ENCODE measurements at places on chromosomes 3 and 15.

DNA sequence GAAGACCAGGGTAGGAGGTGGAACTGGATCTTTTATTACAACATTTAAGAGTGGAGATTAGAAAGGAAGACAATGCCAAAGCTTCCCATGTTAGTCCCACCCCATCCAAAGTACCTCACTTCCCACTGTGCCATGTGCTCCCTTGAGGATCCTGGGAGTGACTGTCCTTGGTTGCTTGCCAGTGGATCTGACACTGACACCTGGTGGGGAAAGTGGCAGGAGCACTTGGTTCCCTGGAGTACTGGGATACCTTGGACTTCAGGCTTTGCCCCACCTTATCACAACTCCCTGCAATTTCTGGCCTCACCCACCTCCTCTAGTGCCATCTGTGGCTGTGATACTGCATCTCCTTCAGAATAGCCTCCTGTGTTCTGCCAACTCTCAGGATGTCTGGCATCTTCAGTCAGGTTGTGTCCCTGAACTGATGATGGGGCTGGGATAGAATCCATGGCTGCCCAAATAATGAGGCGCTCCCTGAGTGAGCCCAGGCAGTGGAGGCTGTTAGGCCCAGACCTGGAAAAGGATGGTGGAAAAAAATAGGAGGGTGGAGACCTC, 1.3 kb downstream of the ELL3 start:
- DNase-seq = no peak

DNA sequence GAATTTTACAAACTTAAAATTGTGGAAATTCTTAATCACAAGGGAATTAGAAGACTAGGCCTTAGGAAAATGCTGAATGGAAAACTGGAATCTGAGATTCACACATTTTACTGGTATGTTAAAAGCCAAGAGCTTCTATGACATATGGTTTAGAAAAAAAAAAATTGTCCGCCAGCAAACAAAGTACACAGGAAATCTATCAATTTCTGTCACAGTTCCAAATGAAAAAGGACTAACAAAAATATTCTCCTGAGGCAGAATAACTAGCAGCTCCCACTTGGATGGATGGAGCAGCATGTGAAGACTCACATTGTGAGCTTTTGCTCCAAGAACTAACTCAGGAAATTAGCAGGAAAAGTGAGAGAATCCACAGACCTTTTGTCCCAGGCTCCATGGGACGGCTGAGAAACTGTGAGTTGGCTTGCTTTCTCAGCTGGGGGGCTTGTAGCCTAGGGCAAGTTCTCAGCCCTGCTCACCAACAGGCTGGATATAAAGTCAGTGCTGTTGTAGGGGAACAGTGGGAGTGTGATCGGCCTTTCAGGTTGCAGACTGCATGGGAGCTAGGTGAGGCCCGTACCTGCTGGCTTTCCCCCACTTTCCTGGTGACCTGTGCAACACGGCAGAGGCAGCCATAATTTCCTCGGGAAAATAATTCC, 731.1 kb upstream of the SGO1 start:
- DNase-seq = no peak

- DNase-seq = no peak
Measured at GRCh38 chr3:32113566-32113965, 7.1 kb downstream of the GPD1L start.

DNA sequence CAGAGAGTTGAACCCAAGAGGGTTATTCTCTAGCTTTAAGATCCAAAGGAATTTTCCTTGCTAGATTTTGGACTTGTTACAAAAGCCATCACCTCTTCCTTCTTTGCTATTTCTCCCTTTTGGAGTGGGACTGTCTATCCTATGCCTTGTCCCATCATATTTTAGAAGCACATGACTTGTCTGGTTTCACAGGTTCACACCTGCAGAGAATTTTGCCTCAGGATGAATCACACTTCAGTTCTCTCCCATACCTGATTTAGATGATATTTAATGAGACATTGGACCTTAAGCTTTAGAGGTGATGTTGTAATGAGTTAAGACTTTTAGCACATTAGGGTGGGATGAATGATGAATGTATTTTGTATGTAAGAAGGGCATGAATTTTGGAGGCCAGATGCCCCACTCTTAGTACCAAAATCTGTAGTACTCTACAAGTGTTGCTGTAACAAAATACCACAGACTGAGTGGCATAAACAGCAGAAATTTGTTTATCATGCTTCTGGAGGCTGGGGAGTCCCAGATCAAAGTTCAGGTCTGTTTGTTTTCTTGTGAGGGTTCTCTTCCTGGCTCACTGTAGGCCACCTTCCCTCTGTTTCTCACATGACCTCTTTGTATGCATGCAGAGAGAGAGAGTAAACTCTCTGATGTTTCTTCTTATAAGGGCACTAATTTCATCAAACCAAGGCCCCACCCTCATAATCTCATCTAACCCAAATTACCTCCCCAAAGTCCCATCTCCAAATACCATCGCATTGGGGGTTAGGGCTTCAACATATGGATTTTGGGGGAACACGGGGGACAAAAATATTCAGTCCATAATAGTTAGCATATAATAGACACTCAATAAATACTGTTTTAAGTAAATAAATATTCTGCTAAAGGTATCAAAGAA, 10.0 kb downstream of the LNP1 start:
- no peak for DNase-seq

DNA sequence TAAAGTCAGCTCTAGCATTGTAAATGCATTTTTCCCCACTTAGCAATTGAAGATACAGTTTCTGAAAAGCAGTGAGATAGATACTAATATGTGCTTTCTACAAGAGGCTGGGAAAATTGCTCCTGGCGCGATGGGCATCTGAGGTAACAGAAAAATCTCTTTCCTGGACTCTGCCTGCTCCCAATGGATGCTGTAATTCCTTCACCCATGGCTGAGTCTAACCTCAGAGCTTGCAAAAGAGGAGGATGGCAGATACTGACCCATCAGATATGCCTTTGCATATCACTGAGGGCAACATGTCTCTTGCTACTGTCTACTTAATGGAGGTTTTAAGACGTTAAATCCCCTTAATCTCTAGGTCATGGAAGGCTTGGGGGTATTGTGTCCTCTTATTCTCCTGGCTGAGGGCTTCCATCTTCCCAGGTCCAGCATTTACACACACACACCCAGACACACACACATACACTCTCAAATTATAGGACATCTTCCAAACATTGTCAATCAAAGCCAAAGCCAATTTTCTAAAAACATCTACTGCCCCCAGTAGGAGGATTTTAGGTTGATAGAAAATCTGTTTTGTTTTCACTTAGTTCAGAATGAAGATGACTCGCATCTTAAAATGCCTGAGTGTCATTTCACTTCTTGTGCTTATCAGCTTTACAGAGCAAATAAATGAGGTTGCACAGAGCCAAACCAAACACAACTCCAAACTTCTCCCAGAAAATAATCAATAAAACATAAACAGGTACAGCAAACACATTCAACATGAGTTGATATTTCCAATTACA, 2.4 kb downstream of the TRPM1 start:
- peak; percentile 9 for DNase-seq
